HEK293T (cell line): ENCODE measurements at places on chromosomes 6 and 20.

DNA sequence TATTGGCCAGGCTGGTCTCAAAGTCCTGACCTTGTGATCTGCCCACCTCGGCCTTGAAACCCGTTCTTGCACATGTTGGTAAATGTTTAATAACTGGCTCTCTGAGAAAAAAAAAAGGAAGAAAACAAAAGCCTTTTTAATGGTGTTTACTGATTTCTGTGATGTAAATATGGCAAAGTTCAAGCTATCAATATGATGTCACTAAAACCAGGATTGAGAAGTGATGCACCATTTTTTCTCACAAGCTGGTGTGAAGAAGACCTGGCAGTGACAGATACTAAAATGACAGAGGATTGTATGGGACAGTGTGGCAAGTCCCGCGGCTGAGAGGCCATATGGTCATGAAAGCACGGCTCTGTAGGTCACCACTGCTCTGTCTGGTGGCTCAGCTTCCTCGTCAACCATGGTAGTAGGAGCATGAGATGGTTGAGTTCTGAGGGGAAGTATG, 196.3 kb upstream of the SUPT3H start:
- DNase-seq = no peak

DNA sequence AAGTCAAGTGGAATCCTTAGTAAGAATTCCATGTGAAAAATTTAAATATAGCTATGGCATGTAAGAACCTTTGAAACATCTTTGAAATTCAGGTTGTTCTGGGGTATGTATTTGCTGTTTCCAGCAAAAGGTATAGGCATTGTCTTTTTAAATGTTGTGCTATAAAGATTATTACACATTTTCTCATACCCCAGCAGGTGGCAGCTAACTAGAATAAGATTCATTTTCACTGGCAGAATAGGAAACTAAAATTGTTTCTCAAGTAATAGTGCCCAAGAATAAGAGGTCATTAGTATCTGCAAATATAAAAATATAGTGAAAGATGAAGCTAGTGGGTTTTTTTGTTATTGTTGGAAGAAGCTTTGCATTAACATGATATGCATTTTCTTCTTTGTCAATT, 1.8 kb downstream of the GRIK2 start:
- DNase-seq = no peak

GRCh38 chr6:55089325-55089724, 85.0 kb upstream of the HCRTR2 start:
- no peak for DNase-seq

DNA sequence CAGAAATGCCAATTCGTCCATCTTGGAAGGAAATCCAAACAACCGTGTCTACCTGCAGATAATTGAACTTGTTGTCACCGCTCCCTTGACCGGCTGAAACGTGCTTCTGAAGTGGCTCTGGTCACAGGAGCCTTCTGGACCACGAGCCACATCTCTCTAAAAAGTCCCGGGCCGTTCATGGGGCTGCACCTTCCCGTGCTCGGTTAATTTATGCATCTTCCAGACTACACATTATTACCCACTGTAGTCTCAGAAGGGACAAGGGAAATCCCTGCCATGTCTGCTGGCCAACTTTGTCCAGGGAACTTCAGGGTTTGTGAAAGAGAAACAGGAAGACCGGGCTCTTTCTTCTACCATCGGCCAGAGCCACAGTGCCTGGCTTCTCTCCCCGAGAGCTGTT, 63.4 kb upstream of the MPC1 start:
- no peak for DNase-seq

DNA sequence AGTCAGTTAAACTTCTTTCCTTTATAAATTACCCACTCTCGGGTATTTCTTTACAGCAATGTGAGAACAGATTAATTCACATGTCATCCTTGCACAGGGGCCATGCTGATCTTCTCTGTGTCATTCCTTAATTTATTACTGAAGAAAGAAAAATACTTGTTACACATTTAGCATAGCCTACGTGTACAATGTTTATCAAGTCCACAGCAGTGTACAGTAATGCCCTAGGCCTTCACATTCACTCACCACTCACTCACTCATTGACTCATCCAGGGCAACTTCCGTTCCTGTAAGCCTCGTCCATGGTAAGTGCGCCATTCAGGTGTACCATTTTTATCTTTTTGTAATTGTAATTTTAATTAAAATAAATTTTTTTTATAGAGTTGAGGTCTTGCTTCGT, 73.6 kb downstream of the RSPH3 start:
- no peak for DNase-seq

DNA sequence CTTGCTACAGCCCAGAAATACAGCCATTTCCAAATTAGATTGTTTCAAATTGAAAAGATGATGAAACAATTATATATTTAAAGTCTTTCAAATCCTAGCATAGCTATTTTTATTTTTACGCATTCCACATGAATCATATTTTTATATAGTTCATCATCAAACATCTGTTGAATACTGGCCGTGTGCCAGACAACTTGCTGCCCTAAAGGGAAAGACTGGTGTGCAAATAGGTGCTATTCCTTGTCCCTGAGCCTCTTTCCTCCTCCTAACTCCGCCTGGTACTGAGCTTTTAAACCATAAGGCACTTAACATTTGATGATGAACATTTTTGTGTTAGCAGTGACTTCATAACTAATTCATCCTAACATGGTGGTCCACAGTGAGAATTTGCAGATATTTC, 18.7 kb upstream of the PLCG1 start:
- DNase-seq = no peak

GRCh38 chr20:56702931-56703840, 74.1 kb downstream of the TFAP2C start:
- DNase-seq = no peak

DNA sequence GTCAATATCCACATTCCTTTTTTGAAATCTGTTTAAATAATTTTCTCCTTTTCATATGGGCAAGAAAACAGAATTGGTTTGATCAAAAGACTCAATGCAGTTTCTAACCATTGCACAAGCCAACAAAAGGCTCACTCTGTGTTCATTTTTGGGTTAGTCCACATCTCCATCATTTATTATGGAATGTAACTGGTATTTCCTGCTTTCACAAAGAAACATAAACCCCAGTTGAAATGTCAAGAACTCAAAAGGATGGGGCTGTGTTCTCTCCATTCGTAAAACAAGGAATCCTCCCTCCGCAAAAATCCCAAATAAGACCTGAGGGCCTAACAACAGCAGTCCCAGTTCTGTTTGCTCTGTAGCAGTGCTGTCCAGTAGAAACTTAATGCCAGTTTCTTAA, 420.9 kb downstream of the GJA1 start:
- DNase-seq = no peak

- no peak for DNase-seq
Observed at GRCh38 chr6:99745651-99746050, 139.0 kb downstream of the PRDM13 start.
